ENCODE measurements at places on chromosomes 11 and 22. TPM values are rescaled to one million over a fixed set of nuclear protein-coding genes. Genes with fewer than 3 reads are reported as not detected.

Gene SLC29A2
- total RNA-seq, result 0.36 TPM

Gene OR51B5
- not detected for total RNA-seq

Gene SYT8
- total RNA-seq, result 0.82 TPM

Gene LRRN4CL
- total RNA-seq, result 62.0 TPM

Gene HBE1
- not detected for total RNA-seq

Gene RIBC2
- total RNA-seq, result 5.7 TPM

Gene C11orf42
- total RNA-seq, result not detected

Gene SYT9
- total RNA-seq, result 0.09 TPM

Gene C22orf39
- 9.6 TPM for total RNA-seq

Gene JAM3
- 63.0 TPM for total RNA-seq

Gene IGLL1
- total RNA-seq, result not detected

Gene GNAZ
- 1.3 TPM for total RNA-seq

DNA sequence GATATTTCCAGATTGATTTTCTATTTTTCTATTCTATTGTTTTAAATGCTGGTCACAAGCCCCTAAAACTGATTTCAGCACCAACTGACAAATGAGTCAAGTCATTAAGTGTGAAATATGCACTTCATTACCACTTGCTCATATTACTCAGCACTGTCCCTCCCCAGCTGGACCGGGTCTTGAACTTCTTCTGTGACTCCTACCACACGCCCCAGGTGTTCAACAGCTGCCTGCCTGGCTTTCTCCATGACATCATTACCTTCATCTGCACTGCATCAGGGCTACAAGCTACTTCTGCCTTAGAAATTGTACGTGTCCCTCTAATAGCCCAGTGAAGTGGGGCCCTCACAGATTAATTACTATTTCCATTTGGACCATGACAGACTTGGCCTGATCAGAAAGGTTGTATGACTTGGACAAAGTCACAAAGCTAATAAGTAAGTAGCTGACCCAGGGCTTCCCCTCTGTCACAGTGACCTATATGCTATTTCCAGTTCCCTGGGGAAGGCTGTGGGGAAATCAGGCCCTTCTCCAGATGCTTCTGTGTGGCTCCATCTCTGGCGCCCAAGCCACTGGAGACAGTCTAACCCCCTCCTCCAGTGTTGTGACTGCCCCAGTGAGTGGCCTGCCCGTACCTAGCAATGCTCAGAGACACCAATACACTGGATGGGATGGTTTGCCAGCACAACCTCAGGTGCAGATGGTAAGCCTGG is 18.1 kb downstream of the TBC1D10A start:
- DNase-seq, result no peak

- no peak for DNase-seq
Measured at GRCh38 chr11:121304759-121305158, 12.2 kb downstream of the SC5D start.

GRCh38 chr11:19187114-19187832 is 14.5 kb downstream of the CSRP3 start:
- DNase-seq, result peak; percentile 37

DNA sequence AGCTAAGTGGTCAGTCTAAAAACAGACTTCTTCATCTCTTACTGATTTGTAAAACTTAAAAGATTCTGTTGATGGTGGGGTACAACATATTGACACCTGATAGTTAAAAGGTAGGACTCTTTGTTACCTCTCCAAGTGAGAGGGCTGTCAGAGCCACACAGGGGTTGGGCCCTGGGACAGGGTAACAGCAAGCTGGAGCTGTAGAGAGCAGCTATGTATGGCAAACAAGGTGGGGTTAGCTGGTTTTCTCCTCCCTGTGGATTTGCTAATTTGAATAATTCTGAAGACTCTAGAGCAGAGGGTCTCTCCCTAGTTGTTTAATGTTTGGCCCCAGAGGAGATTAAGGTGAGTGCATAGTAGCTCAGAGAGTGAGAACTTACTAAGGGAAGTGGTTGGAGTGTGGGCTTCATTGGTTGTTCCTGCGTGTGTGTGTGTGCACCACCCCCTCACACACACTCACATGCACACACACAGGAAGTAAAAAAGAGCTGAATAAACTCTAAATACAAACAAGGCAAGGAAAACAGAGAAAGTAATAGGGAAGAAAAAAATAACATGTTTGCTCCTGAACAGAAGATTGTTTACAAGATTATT is 9.2 kb upstream of the GAS2 start:
- no peak for DNase-seq

DNA sequence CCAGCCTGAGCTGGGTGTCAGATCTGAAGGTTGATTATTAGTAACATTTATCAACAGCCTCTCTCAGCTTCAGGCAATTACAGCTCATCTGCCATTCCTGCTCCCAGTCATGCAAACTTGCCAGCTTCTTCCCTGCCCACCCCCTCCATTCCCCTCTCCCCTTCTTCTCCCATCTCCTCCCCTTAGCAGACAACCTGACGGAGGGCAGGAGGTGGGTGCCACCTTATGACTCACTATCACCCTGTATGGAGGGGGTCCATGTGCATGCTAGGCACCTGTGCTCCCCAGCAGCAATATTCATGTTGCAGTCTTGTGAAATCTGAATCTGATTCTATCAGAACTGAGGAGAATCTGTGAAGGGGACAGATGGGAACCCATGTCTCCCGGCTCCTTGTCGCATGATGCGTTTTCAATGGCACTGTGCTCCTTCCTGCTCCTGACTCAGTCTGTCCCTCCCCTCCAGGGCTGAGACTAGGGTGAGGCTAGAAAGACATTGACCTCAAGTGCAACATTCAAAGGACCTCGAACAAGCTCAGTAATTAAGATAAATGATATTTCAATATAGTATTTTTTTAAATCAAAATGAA is 46.3 kb upstream of the TUB start:
- no peak for DNase-seq

DNA sequence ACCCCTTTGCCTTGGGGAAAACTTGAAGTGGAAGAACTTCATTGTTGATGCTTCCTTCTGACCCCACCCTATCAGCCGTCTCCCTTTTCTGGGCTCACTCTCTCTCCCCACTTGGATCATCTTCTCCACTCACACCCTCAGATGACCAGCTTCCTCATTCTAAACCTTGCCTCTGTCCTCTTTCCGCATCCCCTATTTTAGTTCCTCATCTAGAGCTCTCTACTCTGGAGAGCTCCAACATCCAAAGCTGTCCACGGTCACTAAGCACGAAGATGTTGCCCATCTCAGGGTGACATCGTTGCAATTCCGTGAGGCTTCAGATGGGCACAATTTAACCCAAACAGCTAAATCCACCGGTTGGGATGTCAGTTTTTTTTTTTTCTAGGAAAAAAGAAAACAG is 31.6 kb upstream of the ME3 start:
- no peak for DNase-seq

DNA sequence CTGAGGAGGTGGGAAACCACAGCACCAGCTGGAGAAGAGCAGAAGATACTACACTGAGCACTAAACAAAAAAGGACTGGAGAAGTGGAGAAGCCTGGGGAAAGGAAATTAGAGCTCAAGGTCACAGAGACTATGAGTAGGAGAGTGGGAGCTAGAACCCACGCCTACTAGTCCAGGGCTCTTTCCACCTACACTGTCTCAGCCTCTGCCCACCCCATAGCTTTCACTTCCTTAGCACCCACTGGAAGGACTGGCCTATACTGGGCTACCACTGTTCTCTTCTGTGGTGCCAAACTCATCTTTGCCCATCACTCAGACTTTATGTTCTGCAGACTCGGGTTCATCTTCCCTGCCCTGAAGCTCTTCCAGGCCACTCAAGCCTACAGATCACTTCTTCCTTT is 94.3 kb upstream of the PHOX2A start:
- no peak for DNase-seq

GRCh38 chr11:45067966-45068365 is 78.5 kb upstream of the PRDM11 start:
- DNase-seq, result no peak

GRCh38 chr11:44990665-44991064 is 40.0 kb upstream of the TP53I11 start:
- no peak for DNase-seq

DNA sequence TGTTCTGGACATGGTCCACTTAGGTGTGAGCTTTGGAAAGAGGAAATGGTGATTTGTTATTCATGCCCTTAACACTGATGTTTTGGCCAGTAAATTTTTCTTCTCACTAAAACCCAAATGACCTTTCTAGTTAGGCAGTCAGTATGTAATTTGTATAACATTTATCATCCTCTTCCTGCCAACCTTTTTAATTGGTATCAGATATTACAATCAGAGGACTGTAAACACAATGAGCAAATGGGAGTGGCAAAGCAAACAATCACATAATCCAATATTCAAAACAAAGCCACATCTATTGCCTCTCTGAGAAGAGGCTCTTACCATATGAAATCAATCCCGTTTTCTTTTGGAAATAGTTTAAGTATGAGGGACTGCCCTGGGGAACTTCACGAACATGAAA is 49.1 kb downstream of the BBOX1 start:
- DNase-seq, result no peak

GRCh38 chr11:94732617-94733281 is 35.4 kb upstream of the AMOTL1 start:
- DNase-seq, result peak; percentile 39

GRCh38 chr11:65640483-65641296 is 2.8 kb downstream of the SIPA1 start:
- DNase-seq, result no peak

GRCh38 chr11:18463439-18463838 is 7.8 kb downstream of the LDHAL6A start:
- DNase-seq, result no peak

- peak; percentile 63 for DNase-seq
Measured at GRCh38 chr11:71420455-71421241, 27.5 kb downstream of the DHCR7 start.

All from fibroblast of the aortic adventitia (primary cell).